ENCODE measurements at places on chromosomes 3 and 15. TPM values are rescaled to one million over a fixed set of nuclear protein-coding genes. Genes with fewer than 3 reads are reported as not detected.

DNA sequence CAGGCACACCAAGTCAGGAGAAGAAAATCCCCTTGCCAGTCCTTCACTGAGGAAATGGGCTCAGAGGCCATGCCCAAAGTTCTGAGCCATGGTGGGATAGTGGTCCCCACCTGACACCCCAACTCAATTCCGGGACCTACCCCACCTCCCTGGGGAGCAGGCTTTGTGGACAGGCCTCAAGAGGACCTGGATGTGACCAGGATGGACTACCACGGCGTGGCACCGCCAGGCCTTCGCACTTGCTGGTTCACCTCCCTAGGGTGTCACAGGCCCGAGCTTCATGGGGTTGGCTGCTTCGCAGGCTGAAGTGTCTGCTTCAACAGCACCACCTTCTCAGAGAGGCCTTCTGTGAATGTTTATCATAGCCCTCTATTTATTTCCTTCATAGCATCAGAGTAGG is 31.7 kb downstream of the POC1A start:
- no peaks in the 10 kb centered on the region for H3K36me3 ChIP-seq
- no peak for DNase-seq
- H3K27me3 ChIP-seq: no peaks in the 10 kb centered on the region
- H3K4me3 ChIP-seq: no peak overlapping the region
- peaks cover 14% of the 10 kb centered on the region for H3K4me1 ChIP-seq
- H3K27ac ChIP-seq: no peak overlapping the region

- peaks cover 5% of the 10 kb centered on the region for H3K4me1 ChIP-seq
- no peaks in the 10 kb centered on the region for H3K36me3 ChIP-seq
- H3K27me3 ChIP-seq: no peaks in the 10 kb centered on the region
- no peak overlapping the region for H3K4me3 ChIP-seq
- DNase-seq: no peak
- no peak overlapping the region for H3K27ac ChIP-seq
Observed at GRCh38 chr3:184453296-184453695, 73.4 kb downstream of the CHRD start.

DNA sequence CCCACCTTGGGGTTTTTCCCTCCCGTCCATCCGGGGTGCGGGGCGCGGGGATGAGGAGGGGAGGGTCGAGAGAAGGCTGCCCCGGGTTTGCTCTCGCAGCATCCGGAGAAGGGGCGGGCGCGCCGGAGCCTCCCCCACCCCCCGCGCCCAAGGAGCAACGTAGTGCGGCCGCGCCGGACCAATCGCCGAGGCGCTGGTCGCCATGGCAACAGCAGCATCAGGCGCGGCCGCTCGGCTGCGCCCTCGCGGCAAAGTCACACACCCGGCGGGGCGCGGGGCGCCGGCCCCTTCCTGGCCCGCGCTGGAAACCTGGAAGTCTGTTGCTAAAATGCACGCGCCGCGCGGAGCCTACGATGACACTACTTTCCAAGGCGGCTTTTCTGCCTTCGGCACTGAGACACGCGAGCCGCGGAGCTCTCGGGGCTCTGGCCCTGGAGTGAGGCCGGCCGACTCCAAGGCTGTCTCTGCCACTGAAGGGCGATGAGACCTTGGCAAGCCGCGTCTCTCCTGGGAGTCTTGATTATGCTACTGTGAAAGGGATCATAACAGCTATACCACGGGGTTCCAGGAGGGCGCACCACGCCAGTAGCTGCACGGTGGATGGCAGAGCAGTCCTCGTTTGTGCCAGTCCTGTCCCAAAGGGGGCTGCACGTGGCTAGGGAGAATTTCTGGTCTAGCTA is at the start of gene IQSEC1:
Gene IQSEC1, minus strand, starts transcription at position 104 of the 680 bp plus-strand sequence. CDS start 415 bp downstream, outside the sequence.
- peak; percentile 56 for DNase-seq
- H3K4me3 ChIP-seq: no peak within 1 kb of the TSS
- H3K27ac ChIP-seq: no peak within 1 kb of the TSS
- H3K4me1 ChIP-seq: peaks cover 6% of the 10 kb centered on the region
- H3K36me3 ChIP-seq: no peaks in the 10 kb centered on the region

- H3K27me3 ChIP-seq: no peaks in the 10 kb centered on the region
- peaks cover 33% of the 10 kb centered on the region for H3K4me1 ChIP-seq
- no peak overlapping the region for H3K4me3 ChIP-seq
- no peaks in the 10 kb centered on the region for H3K36me3 ChIP-seq
- no peak overlapping the region for H3K27ac ChIP-seq
- DNase-seq: peak; percentile 35
Observed at GRCh38 chr15:85337425-85338074, 42.9 kb upstream of the AKAP13 start.

- H3K4me3 ChIP-seq: no peak overlapping the region
- no peak for DNase-seq
- no peaks in the 10 kb centered on the region for H3K4me1 ChIP-seq
- no peak overlapping the region for H3K27ac ChIP-seq
- no peaks in the 10 kb centered on the region for H3K27me3 ChIP-seq
- no peaks in the 10 kb centered on the region for H3K36me3 ChIP-seq
Observed at GRCh38 chr3:31937225-31937624, 43.8 kb downstream of the OSBPL10 start.

DNA sequence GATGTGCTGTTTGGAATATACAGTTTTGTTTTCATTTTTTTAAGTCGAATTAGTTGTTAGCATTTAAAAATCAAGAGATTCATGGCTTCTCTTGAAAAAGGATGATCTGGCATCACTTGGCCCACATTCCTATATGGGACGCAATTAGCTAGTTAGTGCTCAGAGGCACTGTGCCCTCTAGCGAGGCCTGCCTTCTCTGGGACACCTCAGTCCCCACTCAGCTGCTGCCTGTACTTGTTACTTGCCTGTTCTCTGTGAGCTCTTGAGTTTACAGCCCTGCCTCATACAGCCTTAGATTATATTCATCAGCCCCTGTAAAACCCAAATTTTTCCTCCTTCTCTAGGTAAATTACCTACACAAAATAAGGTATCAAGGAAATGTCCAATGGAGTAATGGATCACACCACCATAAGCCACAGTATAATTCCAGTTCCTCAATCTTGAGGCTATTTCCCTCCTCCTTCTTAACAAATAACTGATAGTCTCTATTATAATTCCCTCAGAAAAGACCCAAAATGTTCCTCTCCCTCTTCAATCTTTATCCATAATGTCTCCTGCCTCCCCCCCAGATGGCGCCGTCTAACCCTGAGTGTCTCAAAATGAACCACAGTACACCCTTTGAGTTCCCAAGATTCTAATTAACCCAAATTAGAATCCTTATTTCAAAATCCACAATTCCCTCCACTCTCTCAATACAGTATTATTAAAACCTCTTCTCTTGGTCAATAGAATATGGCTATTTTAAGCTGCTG is 2.7 kb downstream of the ZMAT3 start:
- H3K4me1 ChIP-seq: peaks cover 15% of the 10 kb centered on the region
- H3K27ac ChIP-seq: peak overlapping the region; percentile 84
- peak overlapping the region; percentile 85 for H3K4me3 ChIP-seq
- no peaks in the 10 kb centered on the region for H3K27me3 ChIP-seq
- peak; percentile 71 for DNase-seq
- peaks cover 28% of the 10 kb centered on the region for H3K36me3 ChIP-seq

- H3K4me1 ChIP-seq: no peaks in the 10 kb centered on the region
- no peaks in the 10 kb centered on the region for H3K36me3 ChIP-seq
- H3K4me3 ChIP-seq: no peak overlapping the region
- no peak overlapping the region for H3K27ac ChIP-seq
- DNase-seq: no peak
Observed at GRCh38 chr3:195597229-195597628, 13.5 kb upstream of the APOD start.

DNA sequence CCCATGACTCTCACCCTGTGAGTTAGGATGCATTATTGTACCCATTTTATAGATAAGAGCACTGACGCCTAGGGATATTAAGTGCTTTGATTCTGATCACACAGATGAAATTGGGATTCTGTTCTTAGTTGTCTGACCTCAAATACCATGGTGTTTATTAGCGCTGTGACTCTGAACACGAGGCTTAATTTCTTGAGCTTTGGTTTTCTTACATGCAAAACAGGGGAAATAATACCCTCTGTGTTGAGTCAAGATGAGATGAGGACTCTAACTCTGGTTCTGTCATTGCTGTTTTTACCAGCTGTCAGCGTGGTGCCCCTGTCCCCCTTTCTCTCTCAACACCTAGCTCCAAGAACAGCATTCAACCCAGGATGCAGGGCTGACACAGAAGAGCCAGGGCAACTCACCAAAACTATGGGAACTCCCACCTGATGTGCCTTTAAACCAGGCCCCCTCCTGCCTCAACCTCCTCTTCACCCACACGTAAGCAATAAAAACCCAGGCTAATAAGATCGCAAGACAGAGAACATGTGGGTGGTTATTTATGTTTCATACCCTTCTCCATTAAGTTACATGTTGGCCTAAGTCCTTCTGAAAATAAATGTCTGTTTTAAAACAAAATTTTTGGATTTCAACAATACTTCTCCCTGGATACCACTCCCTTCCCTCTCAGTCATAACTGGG is 100.1 kb upstream of the SPATA12 start:
- no peaks in the 10 kb centered on the region for H3K36me3 ChIP-seq
- H3K27ac ChIP-seq: no peak overlapping the region
- no peak for DNase-seq
- H3K27me3 ChIP-seq: no peaks in the 10 kb centered on the region
- no peaks in the 10 kb centered on the region for H3K4me1 ChIP-seq
- no peak overlapping the region for H3K4me3 ChIP-seq

- H3K27me3 ChIP-seq: peaks cover 40% of the 10 kb centered on the region
- H3K27ac ChIP-seq: no peak overlapping the region
- DNase-seq: no peak
- no peak overlapping the region for H3K4me3 ChIP-seq
Observed at GRCh38 chr15:77834276-77834990, 201.7 kb upstream of the LINGO1 start.

DNA sequence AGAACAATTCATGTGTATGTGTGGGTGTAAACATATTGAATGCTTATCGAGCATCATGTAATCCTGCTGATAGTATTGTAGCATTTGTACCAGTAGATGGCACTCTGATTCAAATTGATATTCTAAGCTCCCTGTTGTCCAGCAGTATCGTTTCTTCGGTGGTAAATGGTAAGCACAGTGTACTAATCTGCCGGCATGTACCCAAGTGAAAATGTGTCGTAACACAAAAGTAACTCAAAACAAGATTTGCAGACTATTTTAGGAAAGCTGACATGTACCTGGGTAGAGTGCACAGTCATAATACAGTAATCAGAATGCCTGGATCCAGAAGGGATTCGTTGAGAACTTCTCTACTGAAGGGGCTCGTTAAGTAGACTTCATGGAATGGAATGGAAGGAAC is 31.7 kb upstream of the MNS1 start:
- peak; percentile 73 for DNase-seq
- H3K27ac ChIP-seq: no peak overlapping the region
- H3K27me3 ChIP-seq: no peaks in the 10 kb centered on the region
- no peaks in the 10 kb centered on the region for H3K36me3 ChIP-seq
- peak overlapping the region; percentile 58 for H3K4me3 ChIP-seq

DNA sequence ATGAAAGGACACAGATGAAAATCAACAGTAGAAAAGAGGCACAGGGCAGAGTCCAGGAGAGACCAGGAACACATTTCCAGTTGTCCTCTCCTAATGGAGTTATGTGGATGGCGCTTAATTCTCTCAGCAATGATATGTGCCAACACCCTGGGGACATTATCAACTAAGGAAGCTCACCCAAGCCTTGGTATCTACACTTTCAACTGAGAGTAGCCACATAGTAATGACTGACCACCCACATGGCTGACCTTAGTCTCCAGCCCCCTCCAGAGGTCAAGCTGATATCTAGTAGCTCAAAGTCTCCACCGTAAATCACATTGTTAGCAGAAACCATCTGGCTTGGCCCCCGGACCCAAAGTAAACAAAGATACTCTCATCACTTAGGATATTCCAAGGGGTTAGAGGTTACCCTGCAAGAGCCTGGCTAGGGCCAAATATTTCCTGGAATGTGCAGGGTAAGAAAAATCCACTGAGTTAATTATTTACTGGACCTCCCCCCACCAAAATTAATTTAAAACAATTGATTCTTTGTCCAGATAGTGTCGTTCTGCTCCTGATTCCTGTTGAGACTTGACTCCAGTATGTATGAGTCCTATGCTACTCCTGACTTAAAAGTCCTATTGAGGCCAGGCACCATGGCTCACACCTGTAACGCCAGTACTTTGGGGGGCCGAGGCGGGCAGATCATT is 24.8 kb downstream of the GABRR3 start:
- no peaks in the 10 kb centered on the region for H3K36me3 ChIP-seq
- no peak for DNase-seq
- no peaks in the 10 kb centered on the region for H3K27me3 ChIP-seq

GRCh38 chr15:61119556-61119955 is 109.5 kb downstream of the RORA start:
- H3K27me3 ChIP-seq: no peaks in the 10 kb centered on the region
- no peak overlapping the region for H3K4me3 ChIP-seq
- DNase-seq: peak; percentile 3

GRCh38 chr3:189630767-189631372 is 319 bp upstream of the TP63 start:
- H3K4me3 ChIP-seq: no peak overlapping the region
- no peaks in the 10 kb centered on the region for H3K27me3 ChIP-seq
- DNase-seq: peak; percentile 10
- peaks cover 12% of the 10 kb centered on the region for H3K4me1 ChIP-seq

DNA sequence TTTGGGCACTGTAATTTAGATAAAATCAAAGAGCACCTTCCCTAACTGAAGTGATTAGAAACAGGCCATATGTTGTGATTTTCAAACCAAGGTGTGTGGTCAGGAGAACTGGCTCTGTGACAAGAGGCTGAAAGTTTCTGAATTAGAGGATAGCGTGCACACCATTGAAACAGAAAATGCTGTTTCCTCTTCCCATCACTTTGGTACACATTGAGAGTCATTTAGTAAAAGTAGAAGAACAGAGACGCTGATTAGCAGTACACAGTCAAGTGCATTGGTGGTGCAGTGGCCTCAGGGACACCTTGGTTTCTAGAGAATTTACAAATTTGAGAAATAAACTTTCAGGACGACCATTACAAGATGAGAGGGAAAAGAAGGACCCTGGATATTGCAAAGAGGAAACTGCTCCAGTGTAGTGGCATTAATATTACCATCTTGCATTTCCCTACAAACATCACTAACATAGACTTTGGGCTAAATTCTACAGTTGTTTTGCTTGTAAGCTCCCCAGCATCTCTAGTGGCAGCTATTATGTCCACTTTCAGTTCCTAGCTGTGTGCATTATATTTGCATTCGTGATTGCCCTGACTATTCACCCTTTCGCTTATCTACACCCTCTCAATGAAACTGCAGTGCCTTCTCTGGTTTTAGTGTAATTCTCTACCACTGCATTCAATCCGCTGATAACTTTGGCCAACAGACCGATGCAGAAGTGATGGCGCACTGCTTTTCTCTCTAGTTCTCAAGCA is 728.1 kb upstream of the GRM7 start:
- no peaks in the 10 kb centered on the region for H3K36me3 ChIP-seq
- DNase-seq: no peak
- no peak overlapping the region for H3K4me3 ChIP-seq
- no peaks in the 10 kb centered on the region for H3K27me3 ChIP-seq
- H3K4me1 ChIP-seq: no peaks in the 10 kb centered on the region

The EFHB gene
- 2.9 TPM for total RNA-seq

The IQCB1 gene
- total RNA-seq: 13.9 TPM

The CRABP1 gene
- not detected for total RNA-seq

The SLC6A11 gene
- total RNA-seq: not detected

The KNL1 gene
- 14.5 TPM for total RNA-seq

The HDGFL3 gene
- 8.6 TPM for total RNA-seq

The C3orf70 gene
- not detected for total RNA-seq
